ENCODE measurements at places on chromosomes 4 and X.

DNA sequence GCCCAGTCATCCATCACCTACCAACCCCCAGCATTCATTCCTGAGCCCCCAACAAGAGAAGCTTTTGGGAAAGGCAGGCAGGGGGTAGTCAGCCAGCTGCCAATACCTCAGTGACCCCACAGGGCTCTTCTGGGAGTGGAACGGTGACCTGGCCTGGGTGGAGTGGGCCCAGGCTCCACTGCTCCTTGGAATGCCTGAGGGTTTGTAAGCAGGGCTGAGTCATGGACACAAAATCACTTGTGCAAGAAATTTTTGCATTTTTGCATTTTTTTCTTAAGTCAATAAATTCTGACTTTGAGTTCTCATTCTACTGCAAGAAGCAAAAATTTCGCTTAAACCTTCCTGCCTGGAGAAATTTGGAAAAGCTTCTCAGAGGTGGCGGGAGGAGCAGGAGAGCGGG, 18.5 kb downstream of the SORCS2 start:
- no peak for DNase-seq

- no peak for DNase-seq
Observed at GRCh38 chr4:77001907-77002306, 52.4 kb downstream of the SEPTIN11 start.

DNA sequence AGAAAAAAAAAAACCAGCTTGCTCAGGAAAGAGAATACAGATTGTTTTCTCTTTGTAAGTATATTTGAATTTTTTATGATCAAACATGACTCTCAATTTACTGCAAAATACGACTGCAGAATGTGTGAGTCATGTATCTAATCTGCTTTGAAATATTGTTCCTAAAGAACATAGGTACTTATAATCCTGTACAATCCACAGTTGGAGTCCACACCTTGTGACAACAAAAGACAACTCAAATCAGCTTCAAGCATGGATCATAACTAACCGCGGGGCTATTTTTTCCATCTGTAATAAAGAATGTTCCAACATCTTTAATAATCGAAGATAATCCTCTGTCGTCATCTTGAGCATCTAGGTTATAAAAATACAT, 77.8 kb upstream of the STIM2 start:
- no peak for DNase-seq

DNA sequence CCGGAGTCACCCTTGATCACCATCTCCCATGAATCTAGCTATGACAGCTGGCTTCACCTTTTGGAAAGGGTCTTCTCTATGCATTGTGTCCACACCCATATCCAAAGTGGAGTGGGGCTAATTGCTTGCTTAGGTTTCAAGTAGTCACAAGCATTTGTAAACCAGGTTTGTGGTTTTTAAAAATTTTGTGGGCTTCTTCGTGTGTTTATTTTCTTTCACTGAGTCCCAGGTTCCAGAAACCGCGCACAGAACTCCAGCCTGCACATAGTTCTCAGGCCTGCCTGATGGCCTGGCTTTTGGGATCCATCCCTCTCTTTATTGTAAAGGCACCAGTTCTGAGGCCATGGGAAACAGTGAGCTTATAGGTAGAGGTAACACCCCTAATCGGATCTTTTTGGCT, 70.2 kb upstream of the TLR3 start:
- no peak for DNase-seq

DNA sequence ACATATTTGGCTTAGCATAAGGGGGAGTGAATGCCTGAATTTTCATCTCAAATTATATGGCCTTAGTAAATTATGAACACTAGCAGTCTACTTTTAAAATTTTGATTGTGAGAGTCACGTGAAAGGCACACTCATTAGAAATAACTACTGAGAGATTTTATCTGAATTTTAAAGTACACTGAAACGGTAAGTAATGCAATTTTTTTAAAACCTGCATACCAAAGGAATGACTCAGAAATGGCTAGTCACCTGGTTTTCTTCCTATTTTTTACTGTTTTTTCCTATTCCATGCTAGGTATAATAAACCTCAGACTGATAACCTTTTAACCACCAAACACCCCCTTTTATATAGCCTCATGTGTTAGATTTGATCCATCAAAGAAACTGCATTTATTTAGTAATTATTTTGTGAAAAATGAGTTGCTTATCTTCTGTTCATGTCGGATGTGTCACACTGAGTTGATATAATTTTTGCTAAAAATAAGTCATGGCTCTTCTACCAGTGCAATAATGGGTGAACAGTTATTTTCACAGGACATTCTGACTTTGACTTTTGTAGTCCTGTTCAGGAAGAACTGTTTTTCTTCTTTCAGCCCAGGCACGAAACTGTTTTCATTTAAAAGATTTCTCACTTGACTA, 40.4 kb downstream of the CPEB2 start:
- DNase-seq: no peak

DNA sequence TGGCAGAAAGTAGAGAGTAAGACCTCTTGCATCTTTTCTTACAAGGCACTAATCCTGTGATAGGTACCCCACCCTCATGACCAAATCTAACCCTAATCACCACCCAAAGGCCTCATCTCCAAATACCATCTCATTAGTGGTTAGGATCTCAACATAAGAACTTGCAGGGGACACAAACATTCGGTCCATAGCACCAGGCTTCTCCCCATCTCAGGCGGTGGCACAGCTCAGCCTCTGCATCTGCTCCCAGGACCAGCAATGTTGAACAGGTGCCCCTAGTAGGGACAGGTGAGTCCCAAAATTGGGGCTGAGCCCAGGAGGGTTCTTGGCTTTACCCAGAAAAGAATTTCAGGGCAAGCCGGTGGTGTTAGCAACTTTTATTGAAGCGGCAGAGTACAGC, 8.4 kb upstream of the MRFAP1 start:
- no peak for DNase-seq

GRCh38 chrX:149871940-149872339, 9.0 kb upstream of the MAGEA8 start:
- peak; percentile 35 for DNase-seq

DNA sequence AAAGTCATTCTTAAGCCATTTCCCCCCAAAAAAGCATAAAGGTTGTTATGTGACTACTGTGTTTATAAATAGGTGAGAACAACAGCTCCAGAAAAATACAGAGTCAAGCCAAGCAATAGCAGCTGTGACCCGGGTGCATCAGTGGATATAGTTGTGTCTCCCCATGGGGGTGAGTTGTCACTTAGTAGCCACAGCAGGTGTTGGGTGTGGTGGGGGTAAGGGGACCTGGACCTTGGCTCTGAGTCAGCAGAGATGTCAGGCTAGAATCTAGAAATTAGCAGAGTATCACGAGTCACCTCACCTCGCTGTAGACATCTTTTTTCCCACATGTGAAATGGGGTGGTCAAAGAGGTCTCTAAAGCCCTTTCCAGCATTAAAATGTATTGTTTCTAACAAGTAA, 42.4 kb downstream of the MOSPD2 start:
- no peak for DNase-seq

GRCh38 chr4:26294904-26295303, 25.9 kb upstream of the RBPJ start:
- DNase-seq: no peak

DNA sequence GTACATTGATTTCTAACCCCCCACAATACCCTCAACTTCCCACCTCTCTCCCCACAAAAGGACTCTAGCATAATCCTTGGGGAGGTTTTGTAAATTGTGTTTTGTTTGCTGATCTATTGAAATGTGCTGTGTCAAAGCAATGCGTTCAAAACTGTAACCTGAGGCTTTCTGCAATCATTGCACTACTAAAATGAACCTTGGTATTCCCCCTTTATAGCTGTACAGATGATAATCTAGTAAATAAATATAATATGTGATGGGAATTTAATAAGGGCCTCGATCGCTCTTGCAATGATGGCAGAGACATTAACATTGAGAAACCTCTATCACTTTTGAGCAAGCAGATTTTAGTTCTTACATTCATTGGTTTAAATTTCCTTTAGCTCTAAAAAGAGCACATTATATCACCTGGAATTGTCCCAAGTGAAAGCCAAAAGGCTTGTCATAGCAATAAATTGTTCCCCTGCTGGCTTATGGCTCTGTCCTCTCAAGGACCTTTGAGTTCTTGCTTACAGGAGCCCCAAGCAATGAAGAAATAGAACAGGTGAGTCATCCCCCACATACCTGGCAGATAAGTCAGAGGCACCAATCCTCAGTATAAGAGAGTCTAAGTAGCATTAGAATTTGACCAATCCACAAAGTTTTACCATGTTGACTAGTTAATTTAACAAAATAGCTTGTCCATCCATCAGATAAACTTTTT, 18.4 kb upstream of the ACE2 start:
- no peak for DNase-seq

DNA sequence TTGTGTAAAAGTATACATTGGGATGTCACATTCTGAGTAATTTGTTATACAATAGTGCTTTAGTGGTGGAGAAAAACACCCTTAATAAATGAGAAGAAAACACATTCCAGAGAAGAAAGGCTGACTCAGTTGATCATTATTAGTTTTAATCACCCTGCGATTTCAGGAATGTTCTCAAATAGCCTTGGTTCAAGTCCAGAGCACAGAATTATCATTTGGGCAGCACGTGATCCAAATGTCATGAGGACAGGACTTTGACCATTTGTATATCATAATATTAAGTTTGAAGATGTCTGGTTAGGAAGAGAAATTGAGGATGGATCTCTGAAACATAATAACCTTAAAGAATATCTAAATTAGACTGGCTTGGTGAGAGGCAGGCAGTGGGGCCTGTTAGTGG, 1434.3 kb upstream of the TENM3 start:
- no peak for DNase-seq

- no peak for DNase-seq
Observed at GRCh38 chr4:33386764-33387163, 2666.6 kb downstream of the PCDH7 start.

DNA sequence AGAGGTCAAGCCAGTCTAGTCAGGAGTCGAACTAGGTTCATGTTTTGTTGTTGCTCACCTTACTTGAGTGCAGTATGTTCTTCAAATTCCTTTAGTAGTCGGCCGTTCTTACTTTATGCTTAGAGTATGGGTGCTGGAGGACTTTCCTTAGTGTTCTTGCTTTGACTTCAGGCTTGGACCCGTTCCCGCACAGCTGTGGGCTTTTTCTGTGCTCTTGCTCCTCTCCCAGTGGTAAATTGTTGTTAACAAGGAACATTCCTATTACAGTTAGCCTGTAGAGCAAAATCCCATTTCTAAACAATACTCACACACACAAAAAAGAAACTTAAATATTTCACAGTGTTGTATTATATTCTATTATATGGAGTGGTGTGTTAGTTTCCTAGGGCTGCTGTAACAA, 113.5 kb downstream of the RAP1GDS1 start:
- no peak for DNase-seq

- DNase-seq: no peak
Observed at GRCh38 chr4:100782356-100782755, 264.5 kb upstream of the EMCN start.

GRCh38 chr4:4344915-4345527, 41.9 kb upstream of the NSG1 start:
- no peak for DNase-seq

DNA sequence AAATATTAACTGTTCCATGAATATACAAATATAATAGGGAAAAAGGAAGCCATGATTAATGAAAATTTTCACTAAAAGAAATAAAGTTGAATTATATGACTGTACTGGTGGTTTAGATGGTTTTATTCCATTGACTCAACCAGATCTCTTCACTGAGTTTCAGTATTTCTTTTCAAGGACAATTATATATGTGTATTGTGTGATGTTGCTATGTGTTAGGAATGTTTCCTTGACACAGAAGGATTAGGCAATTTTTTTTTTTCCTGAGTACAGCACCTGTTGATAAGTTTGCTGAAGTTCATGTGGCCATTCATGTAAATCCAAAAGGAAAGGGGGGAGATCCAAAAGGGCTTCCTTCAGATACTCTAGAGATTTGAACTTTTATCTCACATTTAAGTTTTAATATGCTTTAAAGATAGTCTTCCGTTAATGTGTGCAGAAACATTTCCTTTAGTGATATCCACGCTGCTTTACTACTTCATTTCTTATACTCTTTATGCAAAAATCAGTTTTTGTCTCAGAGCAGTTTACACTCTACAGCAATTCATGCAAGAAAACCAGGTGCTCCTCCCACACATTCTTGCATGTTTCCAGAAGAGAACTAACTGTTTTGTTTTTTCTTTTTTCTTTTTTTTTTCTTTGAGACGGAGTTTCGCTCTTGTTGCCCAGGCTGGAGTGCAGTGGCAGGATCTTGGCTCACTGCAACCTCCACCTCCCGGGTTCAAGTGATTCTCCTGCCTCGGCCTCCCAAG, 249.1 kb downstream of the RPA4 start:
- no peak for DNase-seq

DNA sequence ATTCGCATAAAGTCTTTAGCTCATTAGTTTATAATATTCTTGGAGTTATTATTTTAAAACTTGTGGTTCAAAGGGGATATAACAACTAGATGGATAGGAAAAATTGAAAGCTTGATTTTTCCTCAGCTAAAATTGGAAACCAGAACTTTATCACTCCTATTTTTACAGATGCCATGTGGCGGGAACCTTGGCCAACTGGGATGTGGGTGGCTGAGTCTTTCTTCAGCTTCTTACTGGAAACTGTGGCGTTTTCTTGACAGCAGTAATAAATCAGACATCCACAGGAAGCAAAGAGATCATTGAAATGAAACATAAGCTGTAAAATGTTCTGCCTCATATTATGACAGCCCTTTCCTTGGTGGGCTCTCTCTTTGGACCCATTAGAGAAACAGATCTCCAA, 84.1 kb downstream of the SPATA18 start:
- DNase-seq: no peak

DNA sequence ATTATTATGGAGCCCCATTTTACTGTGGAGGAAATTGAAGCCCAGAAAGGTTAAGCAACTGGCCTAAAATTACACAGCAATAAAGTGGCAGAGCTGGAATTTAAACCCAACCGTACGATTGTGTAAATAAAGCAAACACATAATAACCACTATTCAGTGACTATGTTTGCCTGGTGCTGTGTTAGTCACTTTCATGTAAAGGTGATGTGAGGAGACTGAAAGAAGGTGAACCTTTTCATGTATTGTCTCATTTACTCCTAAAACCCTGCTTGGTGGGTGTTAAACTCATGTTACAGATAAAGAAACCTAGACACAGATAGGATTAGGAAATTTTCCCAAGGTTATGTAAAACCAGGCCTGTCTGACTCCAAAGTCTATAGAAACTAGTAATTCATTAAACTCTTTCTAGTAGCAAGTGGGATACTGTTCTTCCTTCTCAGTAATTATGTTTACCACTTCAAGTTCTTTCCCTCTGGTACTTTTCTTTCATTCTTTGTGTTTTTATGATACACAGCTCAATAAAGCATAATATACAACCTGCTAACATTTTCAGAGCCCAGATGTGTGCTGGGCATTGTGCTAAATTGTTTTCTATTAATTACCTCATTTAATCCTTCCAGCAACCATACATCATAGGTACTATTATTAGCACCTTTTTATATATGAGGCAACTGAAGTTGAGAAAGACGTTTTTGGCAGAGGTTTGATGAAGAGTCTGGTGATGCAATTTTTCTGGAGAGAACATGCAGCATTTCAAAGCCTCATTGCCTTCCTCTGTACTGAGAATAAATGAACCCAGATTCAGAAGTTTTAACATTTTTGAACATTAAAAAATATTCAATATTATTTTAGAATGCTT, 202.7 kb downstream of the SPRY1 start:
- no peak for DNase-seq

- DNase-seq: no peak
Observed at GRCh38 chr4:99029018-99029735, 33.7 kb downstream of the METAP1 start.

Measured in central memory CD4-positive, alpha-beta T cell (primary cell).